ENCODE measurements at places on chromosomes 5 and 9.

DNA sequence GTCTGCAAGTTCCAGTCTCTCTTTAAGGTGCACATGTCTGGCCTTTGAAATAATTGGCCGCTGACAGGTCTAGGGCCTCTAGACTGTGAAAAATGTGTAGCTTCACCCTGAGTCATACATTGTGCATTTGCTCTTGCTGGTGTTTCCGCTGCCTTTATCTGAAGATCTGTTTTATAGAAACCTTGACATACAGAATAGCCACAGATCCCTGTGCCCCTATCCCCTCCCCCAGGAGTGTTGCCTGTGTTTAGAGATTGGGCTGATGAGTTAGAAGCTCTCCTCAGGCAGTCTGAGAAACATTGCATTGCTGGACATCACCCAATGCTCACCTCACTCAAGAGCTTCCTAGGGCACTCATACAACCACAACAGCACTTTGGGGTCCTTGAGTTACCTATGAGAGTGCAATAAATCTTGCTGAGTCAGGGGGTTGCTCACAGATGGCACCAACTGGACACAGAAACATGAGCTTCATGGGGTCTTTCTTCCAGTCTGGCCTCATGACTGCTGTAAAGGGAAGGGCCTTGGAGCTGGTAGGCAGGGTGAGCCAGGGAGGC, 3.8 kb upstream of the ZNF782 start:
- no peak for DNase-seq

GRCh38 chr5:89270901-89271300, 387.9 kb upstream of the MEF2C start:
- DNase-seq: no peak

DNA sequence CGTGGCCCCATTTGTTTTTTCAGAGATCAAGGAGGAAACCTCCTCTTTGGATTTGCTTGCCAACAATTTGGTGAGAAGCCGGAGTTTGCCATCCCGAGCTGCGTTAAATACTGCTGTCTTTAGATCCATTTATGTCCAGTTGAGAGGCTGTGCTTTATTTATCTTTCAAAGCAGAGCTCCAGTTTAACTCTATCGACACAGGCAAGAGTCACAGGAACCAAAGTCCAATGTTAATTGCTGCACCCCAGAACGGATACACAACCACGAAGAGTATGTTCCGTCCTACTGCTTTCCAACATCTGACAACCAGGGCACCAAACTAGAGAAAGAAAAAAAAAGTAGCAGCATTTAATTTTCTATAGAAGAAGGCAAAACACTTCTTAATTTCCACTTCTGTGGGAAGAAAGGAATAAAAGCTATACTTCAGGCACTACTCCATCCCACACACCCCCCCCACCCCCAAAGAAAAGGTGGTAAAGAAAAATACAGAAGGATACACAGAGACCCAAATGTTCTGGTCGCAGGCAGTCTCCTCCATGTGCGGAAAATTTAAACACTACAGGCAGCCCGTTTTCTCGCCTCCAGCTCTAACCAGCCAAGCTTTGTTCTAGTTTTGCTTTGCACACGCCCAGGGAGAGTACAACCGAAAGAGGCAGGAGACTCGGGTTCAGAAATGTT, 1.1 kb downstream of the FEM1C start:
- no peak for DNase-seq

- DNase-seq: no peak
These were observed 66.1 kb downstream of the TRPM6 start for GRCh38 chr9:74821636-74822035.

DNA sequence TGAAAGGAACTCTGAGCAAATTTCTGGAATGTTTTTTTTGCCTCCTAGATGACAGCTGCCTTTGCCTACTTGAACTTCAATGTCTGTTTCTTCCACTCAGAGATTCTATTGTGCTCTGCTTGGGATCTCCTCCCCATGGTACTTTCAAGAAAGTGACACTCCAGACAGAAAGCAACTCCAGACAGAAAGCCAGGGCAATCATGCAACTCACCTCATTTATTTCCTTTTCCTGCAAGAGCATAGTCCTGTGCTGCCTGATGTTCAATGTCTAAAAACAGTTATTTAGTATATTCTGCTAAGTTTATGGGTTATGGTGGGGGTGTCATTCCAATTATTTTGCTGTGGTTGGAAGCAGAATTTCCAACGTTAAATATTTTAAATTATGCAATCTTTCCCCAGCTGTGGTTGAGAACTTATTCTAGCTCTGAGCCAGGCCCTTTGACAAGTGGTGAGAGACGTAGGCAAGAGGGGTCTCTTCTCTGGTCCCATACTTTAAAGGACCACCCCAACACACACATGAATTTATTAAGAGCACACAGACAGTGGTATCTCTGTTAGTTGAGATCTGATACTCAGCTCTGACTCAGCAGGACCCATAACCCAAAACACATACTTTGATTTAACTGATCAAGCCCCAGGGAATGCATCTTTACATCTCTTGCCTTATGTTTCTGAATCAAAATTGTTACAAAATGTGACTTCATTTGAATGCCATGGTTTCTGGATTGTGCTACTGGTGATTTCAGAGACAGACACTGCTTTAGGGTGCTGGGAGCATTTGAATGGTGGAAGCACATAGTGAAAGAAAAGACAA, 39.5 kb upstream of the MAMDC2 start:
- DNase-seq: no peak

DNA sequence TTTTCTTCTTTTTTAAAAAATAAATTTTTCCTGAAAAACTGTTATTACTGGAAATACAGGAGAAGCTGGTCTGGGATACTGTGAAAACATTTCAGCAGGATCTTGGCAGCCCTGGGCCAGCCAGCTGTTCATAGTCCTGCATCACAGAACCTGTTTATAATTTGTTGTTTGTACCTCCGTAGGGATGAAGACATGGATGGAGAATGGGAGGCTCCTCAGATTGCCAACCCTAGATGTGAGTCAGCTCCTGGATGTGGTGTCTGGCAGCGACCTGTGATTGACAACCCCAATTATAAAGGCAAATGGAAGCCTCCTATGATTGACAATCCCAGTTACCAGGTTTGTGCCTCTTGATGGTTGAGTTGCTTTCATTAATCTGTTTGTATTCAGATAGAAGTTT, 12.4 kb upstream of the MAML1 start:
- no peak for DNase-seq

GRCh38 chr9:114869845-114870244, 60.5 kb downstream of the TNFSF8 start:
- no peak for DNase-seq

DNA sequence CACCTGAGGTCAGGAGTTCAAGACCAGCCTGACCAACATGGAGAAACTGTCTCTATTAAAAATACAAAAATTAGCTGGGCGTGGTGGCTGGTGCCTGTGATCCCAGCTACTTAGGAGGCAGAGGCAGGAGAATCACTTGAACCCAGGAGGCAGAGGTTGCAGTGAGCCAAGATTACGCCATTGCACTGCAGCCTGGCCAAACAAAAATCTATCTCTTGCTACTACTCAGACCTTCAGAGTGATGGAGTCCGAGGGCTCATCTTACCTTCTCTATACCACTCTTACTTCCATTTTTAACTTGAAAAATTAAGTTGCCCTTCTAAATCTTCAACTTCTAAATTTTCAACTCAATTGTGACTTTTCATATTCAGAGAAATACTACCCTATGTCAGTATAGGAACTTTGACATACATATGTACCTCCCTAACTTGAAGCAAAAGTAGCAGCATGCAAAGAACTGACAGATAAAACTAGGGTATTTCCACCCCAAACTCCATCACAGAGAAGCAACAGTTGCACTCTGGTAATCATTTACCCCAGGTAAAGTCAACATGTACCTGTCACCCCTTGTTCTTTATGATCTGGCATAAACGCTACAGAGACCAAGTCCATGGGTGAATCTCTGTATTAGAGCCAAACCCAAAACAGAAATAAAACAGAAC, 11.4 kb downstream of the ZFAND5 start:
- DNase-seq: no peak

- DNase-seq: no peak
These were observed 87.0 kb upstream of the TLE1 start for GRCh38 chr9:81776390-81776789.

DNA sequence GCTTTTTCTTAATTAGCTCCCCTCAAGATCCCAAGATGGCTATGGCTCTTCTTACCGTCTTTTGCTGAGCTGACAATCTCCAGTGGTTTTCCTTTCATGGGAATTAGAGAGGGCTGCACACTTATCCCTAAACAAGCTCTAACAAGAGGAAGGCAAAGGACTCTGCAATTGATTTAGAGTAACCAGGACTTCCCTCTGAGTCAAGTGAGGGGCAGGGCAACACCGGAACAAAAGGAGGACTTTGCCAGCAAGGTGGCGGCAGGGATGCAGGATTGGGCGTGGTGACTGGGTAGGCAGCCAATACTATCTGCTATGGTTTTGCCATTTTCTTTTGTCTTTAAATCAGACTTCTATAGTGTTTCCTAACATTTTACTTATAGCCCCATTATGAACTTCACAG, 9.8 kb downstream of the SLC44A1 start:
- DNase-seq: no peak

DNA sequence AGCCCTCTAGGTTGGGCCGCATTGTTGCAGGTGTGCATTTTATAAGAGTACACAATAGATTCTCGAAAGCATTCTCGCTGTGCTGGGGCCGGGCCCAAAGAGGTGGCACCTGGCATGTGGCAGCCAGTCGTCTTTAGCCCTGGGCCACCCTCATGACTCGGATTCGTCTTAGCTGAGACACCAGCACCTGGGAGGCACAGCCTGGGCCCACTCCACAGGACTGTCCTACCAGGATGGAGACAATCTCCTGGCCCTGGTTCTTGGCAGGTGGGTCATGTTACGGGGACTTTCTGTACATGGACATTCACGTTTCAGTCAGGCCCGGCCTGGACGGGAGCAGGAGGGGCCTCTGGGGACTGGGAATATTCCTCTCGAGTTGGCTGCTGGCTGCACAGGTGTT, 212.5 kb downstream of the FANCC start:
- DNase-seq: no peak

GRCh38 chr5:67404256-67405100, 207.9 kb upstream of the CD180 start:
- DNase-seq: no peak

DNA sequence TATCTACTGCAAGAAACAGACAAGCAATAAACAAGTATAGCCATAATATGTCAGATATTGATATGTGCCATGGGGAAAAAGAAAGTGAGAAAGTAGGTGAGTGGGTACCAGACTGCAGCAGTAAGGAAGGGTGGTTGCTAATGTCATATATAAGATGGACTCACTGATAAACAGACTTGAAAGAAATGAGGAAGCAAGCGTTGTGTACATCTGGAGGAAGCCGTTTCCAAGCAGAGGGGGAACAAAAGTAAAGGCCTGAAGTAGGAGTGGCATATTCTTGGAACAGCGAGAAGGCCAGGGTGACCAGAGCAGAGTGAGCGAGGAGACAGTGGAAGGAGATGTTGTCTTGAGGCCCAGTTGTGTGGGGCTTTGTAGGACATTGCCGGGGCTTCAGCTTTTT, 142.2 kb upstream of the MAP3K1 start:
- no peak for DNase-seq

GRCh38 chr5:39857041-39857440, 432.3 kb upstream of the DAB2 start:
- no peak for DNase-seq

DNA sequence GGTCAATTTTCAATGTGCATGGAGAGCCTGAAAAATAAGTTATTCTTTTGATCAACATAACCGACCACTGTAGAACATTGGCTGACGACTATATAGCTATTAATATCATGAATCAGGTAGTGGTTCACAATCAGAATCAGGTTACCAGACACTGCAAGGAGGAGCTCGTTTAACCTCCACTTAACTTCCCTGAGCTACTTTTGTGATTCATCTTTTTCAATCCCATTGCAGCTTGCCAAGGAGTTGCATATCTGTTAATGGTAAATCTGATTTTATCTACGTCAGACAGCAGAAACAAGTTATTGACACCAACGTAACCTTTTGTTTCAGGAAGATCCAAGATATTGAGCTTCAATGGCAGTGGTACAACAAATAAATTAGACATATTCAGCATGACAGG, 2263.8 kb upstream of the ACO1 start:
- DNase-seq: no peak

GRCh38 chr5:141003791-141004611, 37.7 kb downstream of the PCDHAC2 start:
- no peak for DNase-seq

DNA sequence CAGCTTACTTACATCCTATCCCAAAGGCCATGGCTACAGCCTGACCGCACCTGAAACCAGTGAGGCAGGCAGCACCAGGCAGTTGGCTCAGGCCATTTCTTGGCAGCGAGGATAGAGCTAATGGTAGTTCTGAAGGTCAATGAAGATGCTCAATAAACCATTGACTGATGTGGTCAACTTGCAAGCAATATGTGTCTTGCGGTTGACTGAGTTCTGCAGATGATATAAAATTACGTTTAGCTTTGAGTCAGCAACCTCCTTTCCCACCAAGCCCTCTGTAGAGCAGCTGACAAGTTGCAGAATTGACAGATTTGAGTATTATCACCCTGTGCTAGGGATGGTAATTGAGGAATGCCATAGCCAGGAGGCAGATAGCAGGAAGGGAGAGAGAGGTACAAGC, 189.0 kb upstream of the PUM3 start:
- DNase-seq: no peak

DNA sequence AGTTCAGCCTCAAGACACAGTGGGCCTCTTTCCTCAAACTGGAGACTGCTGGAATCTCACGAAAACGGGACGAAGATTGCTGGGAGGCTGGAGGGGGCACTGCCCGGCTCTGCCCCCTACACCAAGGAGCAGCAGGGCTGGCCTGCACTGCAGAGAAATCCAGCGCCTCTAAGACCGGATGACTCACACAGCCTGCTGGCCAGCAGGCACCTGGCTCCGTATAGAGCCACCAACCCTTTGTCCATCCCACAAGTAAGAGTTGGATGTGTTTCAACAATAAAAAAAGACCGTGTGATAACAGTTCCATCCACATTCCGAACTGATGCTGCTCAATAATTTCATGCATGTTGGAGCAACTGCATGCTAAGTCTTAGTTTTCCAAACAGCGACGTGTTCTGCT, 11.5 kb downstream of the CCDC127 start:
- no peak for DNase-seq

DNA sequence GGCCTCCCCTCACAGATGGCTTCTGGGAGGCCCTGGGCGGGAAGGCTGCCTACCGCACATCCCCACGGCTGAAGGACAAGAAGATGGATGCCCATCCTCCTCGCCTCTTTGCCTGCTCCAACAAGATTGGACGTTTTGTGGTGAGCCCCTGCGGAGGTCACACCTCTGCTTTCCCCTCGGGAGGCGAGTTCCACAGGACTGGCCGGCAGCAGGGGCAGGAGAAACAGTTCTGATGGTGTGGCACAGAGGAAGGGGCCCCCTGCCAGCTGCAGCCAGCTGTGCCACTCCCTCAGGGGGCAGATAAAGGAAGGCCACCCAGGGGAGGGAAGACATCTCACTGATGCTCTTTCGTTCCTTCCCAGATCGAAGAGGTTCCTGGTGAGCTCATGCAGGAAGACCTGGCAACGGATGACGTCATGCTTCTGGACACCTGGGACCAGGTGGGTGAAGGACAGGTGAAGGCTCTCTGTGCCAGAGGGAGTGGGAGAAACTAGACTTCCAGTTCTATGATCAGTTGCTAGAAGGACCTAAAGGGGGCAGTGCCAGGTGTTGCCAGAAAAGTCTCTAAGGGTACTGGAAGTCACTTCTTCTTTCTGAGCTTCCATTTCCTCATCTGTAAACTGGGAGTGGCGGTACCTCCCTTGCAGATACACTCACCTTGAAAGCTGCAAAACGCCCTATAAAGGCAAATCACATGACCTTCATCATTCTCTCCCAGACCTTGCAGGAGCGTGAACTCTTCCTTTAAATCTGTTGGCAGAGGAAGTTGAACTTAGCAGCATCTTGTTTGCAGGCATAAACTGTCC, 41.0 kb downstream of the STOM start:
- DNase-seq: no peak
